ENCODE measurements at places on chromosomes 13 and 19.

DNA sequence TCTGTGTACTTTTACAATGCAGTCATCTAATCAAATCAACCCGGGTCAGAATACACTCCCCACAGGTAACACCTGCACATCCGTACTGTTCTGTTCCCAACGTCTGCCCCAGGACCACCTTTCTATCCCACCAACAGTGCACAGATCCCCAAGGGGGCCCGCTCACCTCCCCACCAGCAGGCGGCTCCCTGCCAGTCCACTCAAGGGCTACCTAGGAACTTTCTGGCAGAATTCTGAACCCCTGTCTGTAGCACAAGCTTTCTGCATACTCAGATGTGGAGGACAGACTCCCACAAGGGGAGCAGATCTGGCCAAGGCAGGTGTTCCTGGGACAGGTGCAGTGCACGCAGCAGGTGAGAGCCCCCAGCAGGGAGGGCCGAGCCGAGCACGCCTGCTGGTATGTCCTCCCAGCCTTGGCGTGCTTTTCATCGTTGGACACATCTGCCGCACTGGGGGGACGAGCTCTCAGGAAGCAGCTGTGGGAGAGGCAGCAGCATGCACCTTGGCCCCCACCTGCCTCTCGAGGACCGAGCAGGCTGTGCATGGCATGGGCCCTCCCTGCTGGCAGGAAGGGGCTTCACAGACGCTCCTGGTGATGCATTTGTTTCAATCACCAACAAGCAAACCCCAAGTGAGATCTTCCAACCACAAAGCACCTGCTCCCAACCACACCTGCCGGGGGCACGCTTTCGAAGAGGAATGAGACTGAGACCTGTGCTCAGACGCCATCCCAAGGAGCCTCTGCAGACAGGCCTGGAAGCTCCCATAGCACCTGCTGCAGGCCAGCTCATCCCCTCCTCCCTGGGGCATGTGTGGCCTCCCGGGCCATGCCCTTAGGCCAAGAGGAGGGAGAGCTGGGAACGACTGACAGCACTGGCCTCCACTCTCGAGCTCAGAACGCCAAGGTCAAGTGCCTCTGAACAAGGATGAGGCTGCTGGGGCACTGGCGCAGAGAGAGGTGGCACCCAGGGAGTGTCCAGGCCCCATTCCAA, 35.9 kb downstream of the RAB20 start:
- DNase-seq = no peak

DNA sequence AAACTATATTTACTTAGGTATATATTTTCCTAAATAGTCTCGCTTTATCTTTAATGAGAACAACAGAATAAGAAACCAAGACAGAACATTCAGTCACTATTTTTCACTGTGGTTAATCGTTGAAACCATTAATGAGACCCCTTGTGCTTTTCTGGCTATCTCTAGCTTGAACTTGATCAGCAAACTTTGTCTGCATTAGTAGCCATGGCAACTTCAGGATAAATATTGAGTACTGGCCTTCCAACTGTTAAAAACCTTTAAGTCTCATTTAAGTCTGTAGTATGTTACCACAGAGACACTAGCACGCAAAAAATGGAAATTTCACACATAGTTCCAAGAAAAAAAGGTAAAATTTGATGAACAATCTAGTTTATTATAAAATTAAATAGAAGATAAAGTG, 946.0 kb downstream of the SLITRK5 start:
- no peak for DNase-seq

- DNase-seq = peak; percentile 54
Observed at GRCh38 chr19:30649934-30650614, 277.9 kb downstream of the ZNF536 start.

DNA sequence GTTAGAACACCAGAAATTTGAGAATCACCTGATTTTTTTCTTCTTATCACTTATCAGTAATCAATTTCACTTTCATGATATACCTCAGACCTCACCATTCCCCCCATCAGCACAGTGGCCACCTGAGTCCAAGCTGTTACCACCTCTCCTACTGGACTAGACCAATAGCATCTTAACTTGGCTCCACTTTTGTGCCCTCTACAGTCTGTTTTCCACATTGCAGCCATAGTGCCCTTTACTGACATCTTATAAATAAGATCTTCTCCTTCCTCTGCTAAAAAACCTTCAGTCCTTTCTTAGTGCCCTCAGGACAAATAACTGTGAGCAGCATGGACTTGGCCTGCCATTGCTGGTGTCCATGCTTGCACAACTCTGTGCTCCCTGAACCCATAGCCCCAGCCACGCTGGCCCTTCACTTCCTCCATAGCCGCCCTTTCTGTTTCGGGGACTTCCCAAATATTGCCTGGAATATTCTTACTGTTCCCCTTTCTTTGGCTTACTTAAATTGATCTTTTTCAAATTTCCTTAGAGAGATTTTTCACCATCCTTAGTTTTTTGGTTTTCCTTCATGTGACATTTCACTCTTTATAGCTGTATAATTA, 380.8 kb downstream of the LMO7 start:
- DNase-seq = peak; percentile 29

- no peak for DNase-seq
Observed at GRCh38 chr13:36131222-36131930, at the start of gene DCLK1. Gene DCLK1, minus strand, starts transcription at chr13:36131382.

DNA sequence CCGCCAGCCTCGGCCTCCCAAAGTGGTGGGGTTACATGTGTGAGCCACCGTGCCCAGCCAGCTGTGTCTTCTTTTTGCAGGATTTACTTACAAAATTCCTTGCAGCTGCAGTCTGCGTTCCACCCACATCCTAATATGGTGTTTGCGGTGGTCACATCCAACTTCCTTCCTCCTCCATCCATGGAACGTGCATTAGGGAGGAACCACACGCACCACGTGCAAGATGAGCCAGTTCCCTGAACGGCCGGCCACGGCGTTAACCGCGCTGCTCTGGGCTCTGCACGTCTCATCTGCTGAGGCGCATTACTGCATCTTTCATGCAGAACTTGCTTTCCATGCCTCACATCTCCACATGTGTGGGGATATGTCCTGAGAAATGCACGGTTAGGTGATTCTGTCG, 13.0 kb upstream of the SIGLEC11 start:
- DNase-seq = no peak

DNA sequence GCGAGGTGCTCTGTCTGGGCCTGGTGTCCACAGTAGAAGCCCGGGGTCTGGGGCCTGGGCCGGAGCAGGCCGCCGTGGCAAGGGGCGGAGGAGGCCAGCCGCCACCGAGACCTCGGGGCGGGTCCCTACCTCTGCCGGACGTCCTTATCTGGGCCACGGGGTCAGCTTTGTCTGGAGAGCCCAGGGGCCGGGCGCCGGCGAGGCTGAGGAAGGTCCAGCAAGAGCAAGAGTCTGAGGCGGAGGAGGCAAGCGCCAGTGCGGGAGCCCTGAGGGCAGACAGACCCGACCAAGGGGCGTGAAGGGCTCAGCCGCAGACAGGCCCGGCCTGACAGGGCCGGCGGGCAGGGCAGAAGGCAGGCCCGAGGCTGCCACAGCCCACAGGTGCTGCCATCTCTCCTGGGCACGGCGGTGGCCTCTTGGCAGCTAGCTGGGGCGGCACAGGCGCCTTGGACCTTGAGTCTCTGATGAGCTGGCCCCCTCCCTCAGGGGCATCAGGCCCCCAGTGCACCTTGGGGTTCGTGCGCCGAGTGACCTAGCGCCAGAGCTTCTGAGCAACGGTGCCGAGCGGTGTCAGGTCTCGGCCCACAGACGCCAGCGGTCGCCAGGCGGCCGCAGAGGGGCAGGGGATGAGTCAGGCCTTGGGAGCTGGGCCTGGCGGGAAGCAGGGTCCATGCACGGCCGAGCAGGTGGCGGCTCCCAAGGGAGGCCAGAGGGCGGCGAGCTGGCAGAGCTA, 19.1 kb upstream of the AKAP8 start:
- DNase-seq = no peak

GRCh38 chr19:50209131-50209530, 5.7 kb downstream of the MYH14 start:
- DNase-seq = no peak

- DNase-seq = no peak
Observed at GRCh38 chr19:42323852-42324654, 1.4 kb upstream of the MEGF8 start.

DNA sequence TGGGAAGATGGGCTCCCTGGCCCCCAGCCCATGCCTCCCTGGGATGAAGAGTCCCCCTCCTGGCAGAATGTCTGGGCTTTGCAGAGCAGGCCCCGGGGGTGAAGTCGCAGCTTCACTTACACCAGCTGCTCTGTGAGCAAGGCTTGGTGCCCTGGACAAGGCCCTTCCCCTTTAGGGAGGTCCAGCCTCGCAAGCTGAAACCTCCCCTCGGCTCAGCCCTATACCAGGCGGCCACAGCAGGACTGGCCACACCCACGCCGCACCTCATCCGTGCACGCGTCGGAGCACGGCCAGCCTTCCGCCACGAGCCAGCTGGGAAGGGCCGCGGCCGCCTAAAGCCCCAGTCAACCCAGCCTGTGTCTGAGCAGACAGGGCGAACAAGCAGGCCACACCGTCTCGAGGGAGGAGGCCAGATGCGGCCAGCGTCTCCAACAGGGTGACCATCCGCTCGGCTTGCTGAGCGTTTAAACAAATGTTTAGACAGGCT, 83.2 kb upstream of the MCF2L start:
- no peak for DNase-seq

GRCh38 chr19:31562966-31563612, 213.9 kb upstream of the TSHZ3 start:
- DNase-seq = no peak

- DNase-seq = no peak
Observed at GRCh38 chr13:63094717-63095116, 1679.1 kb upstream of the PCDH20 start.

DNA sequence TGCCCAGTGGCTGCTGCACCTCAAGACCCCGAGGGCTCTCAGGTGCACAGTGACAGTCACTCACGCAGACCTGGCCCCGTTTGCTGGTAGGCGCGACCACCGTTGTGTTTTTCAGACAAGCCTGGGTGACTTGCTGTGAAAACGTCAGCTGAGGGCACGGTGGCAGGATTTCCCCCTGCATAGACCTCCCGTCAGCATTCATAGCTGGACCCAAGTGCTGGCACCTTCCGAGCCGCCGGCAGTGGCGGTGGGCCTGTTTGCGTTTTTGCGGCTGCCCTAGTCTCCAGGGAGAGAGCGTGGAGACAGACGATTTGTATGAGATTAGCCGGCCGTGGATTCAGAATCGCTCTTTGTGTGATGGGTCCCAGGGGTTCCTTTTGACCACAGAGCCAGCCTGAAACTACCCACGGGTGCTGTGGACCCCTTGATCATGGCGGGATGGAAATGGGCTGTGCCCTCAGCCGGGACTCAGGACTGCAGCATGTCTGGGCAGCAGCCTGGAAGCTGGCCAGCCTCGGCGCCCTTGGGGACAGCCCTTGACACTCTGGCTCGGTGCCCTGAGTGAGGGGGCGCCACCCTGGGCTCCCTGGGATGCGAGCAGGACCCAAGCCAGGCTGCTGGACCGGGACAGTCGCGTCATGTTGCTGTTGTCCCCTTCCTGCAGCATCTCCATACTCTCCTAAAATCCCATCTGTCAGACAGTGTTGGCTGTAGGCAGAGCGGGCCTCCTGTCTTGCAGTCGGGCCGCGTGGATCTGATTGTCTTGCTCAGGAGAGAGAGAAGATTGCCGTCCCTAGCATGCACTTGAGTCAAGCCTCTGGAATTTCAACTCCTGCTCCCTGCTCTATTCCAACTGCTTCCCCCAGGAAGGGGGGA, 8.6 kb downstream of the KDM4B start:
- DNase-seq = no peak

GRCh38 chr13:73201626-73202025, 142.8 kb downstream of the KLF5 start:
- DNase-seq = no peak

DNA sequence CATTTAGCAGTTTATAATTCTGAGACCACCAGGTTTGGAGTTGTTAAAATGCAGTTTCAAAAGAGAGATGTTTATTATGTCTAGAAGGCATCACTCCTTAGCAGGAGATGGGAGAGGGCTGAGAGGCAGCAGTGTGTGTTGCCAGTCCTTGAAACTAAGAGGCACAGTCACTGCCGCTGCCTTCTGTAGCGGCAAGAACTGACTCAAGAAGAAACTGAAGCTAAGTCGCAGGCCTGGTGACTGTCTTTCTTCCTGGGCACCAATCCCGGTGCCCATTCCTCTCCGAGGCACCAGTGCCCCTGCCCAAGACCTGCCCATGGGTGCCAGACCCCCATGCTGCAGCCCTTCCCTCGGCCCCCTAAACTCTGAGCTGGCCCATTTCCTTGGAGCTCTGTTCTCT, 20.1 kb downstream of the N4BP2L1 start:
- DNase-seq = peak; percentile 66

DNA sequence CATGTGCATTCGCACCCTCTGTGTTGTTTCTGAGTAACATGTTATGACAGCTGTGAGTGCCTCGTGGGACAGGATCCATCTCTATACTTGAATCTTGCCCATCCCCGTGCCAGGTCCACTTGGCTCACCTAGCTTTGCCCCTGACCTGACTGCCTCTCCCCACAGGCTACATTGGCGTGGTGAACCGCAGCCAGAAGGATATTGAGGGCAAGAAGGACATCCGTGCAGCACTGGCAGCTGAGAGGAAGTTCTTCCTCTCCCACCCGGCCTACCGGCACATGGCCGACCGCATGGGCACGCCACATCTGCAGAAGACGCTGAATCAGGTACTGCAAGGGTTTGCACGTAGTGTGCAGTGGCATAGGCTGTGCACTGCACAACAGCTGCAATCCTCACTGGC, 53.2 kb downstream of the TMED1 start:
- DNase-seq = no peak

- DNase-seq = no peak
Observed at GRCh38 chr13:96100457-96101220, 10.7 kb downstream of the HS6ST3 start.

DNA sequence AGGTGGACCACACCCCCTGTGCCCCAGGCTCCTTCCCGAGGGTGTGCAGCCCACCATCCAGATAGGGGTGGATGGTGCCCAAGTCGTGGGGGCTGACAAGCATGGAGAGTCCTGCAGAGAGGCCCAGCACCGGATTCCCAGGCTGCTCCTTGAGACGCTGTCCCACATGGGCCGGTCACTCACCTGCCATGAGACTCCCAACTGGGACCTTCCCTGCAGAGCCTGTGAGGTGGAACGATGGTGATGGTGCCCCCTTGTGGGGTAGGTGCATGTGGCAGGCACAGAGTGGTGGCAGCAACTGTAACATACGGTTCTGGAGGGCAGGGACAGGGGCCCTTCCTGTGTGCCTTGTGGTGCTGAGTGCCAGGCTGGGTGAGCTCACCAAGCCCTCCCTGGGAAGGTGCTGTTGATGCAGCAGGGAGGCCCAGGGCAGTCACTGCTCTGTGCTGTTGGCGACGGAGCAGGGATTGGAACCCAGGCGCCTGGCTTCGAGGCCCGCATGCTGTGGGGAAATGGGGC, 33.1 kb downstream of the PPP1R37 start:
- peak; percentile 79 for DNase-seq
